Hematopoietic multipotent progenitor cell treated with erythropoietin and hydrocortisone succinate and interleukin-3 and kit ligand, for 8 days (in vitro differentiated cells): ENCODE measurements at places on chromosomes 6 and 20.

DNA sequence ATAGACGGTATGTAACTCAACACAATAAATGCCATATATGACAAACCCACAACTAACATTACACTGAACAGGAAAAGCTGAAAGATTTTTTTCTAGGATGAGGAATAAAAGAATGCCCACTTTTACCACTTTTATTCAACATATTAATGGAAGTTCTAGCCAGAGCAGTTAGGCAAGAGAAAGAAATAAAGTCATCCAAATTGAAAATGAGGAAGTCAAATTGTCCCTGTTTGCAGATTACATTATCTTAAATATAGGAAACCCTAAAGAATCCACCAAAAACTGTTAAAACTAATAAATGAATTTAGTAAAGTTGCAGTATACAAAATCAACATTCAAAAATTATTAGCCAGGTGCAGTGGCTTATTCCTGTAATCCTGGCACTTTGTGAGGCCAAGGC is 24.6 kb upstream of the ADGB start:
- no peak for DNase-seq

DNA sequence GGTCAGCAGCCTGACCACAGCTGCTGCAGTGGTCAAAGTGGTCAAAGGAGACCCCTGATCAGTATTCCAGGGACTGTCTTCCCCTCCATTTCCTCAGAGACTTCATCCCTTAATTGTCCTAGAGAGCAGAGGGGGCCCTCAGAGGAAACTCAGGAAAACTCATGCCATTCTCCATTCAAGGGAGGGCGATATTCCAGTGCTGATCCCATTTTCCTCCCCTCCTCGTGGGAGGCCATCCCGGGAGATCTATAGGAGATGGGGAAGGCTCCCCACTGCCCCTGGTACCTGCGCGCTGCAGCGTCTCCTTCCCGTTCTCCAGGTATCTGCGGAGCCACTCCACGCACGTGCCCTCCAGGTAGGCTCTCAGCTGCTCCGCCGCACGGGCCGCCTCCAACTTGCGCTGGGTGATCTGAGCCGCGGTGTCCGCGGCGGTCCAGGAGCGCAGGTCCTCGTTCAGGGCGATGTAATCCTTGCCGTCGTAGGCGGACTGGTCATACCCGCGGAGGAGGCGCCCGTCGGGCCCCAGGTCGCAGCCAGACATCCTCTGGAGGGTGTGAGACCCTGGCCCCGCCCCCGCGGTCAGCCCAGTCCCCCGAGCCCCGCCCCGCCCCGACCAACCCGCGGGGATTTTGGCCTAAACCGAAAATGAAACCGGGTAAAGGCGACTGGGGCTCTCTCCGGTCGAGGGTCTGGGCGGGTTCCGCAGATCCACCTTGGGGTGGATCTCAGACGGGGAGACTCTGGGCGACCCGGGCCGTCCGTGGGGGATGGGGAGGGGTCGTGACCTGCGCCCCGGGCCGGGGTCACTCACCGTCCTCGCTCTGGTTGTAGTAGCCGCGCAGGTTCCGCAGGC is 878 bp downstream of the HLA-C start:
- DNase-seq, result peak; percentile 34

- no peak for DNase-seq
Measured at GRCh38 chr6:112233847-112234246, 20.5 kb downstream of the LAMA4 start.

GRCh38 chr6:30380464-30380863 is 35.5 kb downstream of the RPP21 start:
- DNase-seq, result no peak

DNA sequence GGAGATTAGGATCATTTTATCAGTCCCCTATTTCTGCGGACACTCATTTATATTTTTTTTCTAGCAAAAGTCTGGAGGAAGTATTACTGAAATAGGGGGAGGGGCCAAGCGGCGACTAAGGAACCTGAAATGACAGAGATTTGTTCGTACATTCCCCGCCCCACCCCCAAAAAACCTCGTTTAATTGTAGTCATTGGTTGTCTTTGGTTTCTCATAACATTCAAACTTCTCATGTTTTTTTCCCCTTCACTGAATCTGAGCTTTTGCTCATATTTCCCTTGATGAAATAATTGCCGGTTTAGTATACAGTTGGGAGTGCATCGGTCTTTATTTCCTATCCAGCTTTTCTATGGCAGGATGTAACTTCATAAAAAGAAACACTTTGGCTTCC is 768 bp upstream of the FYN start:
- DNase-seq, result no peak

- no peak for DNase-seq
Measured at GRCh38 chr6:39904946-39905639, 29.2 kb downstream of the MOCS1 start.

DNA sequence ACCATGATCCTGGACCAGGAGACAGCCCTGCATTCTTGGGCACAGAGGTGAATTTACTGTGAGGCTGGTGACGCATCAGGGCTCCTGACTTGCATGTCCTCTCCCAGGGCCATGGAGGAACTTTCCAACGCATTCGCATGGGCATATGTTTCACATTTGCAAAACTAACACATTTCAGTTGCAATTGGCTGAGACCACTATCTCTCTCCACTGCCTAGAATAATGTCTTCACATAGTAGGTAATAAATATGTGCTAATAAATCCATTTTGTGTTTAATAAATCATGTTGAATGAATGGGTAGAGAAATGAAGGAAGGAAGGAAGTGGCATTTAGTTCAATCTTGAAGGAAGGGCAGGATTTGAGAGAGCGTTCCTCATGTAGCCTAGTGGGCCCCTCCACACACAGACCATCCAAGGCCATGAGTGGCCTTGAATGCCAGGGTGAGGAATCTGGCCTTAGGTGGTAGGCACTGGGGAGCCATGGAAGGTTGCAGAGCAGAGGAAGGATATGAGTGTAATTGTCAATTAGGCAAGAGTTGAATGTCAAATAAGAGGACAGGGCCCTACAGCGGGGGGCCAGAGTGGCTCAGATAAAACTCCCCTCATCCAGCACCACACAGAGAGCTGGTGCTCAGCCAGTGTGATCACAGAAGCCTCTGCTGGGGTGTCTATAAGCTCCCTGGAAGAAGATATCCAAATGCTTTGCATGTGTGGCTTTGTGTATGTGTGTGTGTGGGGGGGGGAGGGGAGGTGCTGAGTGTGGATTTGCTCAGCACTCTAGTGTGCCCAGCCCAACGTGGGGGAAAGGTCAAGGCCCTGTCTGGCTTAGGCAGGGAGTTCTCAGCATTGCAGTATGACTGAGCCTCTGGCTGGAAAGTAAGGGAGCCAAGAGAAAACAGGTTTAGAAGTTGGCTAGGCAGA is 30.9 kb upstream of the CCN5 start:
- DNase-seq, result no peak
